Type B pancreatic cell (in vitro differentiated cells): ENCODE measurements at places on chromosomes 1 and 21.

DNA sequence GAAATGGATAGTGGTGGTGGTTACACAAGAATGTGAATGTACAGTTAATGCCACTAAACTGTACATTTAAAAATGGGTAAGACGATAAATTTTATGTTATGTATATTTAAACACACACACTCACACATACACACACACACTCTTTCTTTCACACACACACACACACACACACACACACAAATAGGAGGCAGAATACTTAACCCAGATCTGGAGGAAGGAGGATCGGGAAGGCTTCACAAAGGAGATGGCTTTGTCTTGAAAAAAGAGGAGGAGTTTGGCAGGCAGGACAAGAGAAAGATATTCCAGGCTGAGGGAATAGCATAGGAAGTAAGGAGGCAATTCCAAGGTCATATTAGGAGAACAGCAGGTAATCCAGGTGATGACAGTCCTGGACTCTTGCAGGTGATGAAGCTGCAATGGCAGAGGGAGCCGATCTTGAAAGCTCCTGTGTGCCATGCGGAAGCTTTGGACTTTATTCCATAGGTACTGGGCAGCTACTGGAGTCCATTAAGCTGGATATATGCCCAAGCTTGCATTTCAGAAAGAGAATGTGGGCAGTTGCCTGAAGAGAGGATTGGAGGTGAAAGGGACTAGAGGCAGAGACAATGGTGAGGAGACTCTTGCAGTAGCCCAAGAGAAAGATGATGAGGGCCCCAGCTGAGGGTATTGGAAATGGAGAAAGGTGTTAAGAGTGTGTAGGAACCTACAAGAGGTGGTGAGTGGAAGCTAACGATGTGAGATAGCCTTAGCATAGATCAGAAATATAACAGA is 15.4 kb upstream of the LYST start:
- no peak for DNase-seq

DNA sequence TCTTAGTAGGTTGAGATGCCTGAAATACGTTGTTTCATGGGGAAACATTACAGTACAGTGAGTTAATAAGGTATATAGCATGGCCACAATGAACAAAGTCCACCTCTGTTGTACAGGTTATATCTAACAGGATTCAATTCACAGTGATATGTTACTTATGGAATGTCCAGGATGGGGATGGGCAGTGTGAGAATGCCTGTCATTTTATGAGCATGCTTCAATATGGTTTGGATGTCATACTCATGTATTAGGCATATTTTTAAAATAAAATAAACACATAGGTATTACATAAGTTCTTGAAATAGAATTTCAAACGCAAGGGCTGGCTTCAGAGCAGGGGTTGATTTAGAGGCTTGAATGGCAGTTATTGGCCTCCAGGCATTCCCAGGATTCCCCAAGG is 6.1 kb upstream of the PHLDA3 start:
- DNase-seq, result no peak

DNA sequence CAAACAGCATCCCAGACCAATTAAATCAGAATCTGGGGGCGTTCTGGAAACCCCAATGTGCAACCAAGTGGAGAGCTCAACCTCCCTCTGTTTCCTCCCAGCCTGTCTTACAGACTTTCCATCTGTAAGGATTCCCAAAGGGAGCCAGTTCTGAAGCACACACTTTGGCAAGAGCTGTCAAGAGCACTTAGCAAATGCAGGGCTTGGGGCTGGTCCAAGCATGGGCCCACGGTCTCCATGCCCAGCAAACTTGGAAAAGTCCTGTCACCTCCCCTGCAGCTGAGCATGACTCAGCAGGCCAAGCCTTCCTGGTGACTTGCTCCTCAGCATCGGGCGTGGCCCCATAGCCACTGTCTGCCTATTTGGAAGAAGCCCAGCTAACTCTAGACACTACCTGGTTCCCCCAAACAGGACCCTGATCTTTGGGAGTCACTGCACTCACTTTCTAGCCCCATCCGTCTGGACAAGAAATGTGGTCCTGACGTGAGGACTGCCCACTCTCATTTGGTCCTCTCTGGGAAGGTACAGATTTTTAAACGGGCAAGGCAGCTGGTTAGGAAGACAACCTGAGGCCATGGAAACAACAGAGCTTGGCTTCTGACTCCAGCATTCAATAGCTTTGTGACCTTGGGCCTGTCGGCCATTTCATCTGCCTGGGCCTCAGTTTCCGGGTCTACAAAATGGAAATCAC is 16.9 kb downstream of the SLC2A1 start:
- DNase-seq, result no peak

- no peak for DNase-seq
Measured at GRCh38 chr1:27166929-27167328, 12.0 kb upstream of the SLC9A1 start.

- no peak for DNase-seq
Measured at GRCh38 chr1:232457595-232457994, 172.3 kb downstream of the SIPA1L2 start.

GRCh38 chr1:153680120-153680403 is 1.6 kb downstream of the NPR1 start:
- no peak for DNase-seq

- no peak for DNase-seq
Measured at GRCh38 chr1:168110896-168111545, 25.7 kb downstream of the GPR161 start.

GRCh38 chr1:31318146-31318545 is 21.3 kb downstream of the ZCCHC17 start:
- no peak for DNase-seq

DNA sequence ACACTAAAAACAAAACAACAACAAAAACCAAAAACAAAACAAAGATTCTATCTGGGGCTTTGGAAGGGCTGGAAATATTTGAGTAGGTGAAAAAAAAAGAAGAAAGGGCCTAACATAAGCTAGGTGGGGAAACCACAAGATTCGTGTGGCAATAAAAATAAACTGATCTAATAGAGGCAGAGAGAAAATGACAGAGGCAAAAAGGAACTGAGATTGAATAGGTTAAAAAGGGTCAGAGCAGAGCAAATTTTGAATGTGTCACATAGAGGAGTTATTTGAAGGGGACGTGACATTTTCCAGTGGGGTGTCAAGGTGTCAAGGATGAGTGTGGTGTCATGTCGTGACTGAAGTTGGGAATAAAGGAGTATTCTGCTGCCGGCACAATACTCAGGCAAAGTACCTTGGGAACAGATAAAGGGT is 65.2 kb upstream of the RALGPS2 start:
- no peak for DNase-seq

- no peak for DNase-seq
Measured at GRCh38 chr21:36749935-36750575, 51.1 kb downstream of the SIM2 start.

DNA sequence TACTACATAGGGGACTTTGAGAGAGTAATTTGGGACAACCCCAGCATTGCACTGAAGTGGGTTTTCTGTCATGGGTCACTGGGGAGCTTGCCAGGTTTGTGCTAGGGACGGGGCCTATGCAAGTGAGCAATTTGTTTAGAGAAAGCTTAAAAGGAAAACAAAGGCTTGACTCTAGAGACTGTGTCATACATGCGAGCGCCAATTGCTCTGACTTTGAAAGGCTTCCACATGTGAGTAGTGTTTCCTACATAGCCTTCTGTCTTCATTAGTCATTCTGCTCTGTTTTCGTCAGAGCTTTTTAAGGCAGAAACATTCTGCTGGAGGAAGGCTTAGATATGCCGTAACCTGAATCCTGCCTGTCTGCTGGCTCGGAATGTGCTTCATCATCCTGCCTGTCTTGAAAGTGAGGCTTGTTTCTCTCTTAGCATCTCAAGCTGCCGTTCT is 28.4 kb downstream of the TRIM45 start:
- no peak for DNase-seq

DNA sequence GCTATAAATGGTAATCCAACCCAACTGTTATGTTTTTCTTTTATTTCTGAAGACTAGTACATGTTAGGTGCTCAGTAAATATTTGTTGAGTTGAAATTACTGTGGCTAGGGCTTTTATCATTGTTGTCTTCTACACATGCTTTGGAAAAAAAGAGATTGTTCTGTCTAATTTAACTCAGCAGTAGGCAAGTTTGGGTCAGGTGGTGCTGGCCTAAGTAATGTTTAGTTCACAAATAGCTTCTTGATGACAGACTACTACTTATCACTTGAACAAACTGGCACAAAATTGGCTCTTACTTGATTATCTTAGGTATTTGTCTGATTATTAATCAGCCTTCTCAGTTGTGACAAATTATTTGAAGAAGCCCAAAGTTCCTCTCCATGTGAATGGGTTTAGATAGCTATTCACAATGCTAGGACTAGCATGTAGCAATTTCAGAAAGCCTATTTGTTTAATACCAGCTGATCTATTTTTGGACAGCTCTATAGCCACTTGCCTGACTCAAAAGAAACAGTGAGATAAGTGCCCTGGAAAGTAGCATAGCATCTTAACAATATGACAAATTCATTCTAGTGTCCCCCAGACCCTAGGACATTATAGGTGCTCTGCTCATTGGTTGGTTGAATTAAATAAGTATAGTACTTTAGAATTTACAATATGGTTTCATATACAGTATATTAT is 32.6 kb downstream of the TMEM200B start:
- no peak for DNase-seq

- no peak for DNase-seq
Measured at GRCh38 chr1:218346391-218347204, 1.5 kb downstream of the TGFB2 start.

DNA sequence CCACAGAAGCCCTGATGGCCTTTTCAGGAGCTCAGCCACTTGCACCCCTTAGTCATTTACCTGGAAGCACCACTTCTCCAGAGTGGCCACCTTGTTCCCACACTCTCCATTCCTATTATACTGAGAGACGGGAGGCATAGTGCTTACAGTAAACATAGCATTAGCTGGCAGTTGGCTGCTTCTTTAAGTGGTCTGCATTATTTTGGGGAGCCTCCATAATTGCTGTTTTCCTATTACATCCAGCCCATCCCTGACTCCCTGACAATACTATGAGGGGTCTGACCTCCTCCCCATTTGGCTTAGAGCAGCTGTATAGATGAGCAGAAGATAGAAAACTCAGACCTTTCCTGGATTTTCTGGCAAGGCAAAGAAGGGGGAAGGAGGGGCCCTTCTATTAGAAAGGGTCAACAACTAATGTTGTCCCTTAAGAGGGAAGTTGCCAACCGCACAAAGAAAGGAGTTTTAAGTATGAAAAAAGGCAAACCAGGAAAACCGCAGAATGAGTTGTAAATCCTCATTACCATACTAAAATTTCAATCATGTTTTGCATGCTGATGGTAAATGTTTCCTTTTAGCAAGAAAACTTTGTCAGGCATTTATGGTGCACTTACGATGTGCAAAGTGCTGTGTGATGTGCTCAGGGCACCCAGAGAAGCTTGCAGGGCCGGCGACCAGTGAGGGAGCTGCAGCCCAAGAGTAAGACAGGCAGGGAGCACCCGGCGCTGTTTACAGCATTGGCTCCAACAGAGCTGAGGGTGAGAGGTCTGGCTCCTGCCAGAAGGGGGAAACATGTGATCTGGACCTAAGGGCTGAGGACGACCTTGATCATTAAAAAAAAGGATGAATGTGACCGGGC is 167.3 kb downstream of the ZZZ3 start:
- no peak for DNase-seq

DNA sequence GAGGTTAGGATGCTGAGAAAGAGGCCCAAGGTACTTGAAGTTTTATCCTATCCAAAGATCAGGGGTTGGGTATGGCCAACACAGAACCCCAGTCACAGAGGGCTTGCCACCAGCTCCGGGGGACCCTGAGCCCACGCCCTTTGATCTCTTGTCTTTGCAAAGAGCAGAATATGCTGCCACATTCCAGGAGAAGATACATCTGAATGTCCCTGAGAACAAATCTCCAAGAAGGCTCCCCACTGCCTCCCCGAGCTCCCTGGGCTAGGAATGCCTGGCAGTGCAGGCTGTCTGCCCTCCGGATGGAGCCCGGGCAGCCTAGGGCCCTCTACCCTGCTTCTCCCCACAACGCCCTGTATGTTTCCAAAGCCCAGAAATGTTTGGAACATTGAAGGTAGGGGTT is 49.2 kb downstream of the AJAP1 start:
- no peak for DNase-seq

DNA sequence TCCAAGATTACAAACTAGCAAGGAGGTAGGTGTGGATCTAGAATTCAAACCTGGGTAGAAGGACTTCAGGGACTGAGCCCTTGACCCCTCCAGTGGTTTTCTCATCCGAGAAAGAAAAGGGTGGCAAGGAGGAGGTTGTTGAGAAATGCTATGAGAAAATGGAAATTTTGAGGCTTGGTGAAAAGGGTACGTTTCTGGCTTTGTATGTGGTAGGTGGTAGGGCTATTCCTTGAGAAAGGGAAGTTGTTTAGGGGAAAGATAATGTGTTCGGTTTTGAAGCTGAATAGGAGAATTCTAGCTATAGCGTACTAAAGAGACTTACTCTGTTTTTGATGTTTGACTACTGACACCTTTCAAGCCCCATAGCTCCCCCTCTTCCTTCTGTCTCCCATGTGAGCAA is 133.8 kb downstream of the CNIH3 start:
- no peak for DNase-seq

GRCh38 chr1:152871731-152872126 is 6.4 kb upstream of the SMCP start:
- DNase-seq, result no peak

DNA sequence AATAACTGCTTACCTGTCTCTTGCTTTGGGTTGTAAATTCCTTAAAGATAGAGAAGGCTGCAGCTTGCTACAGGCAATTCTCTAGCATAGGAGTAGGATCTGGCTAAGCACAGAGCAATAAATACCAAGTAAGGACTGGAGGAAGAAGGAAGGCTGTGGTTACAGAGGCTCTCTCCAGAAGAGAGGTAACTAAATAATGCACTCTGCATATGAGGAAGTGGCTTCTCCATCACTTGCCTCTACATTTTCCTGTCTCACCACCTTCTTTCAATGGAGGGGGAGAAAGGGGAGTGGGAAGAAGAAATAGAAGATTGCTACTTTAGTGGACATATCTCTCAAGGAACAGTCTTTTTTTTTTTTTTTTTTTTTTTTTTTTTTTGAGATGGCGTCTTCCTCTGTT is 60.9 kb upstream of the LAX1 start:
- DNase-seq, result no peak

- DNase-seq, result no peak
Measured at GRCh38 chr1:49465486-49466185, 558.1 kb downstream of the AGBL4 start.

GRCh38 chr1:100051893-100052292 is 80.8 kb downstream of the SASS6 start:
- no peak for DNase-seq

- no peak for DNase-seq
Measured at GRCh38 chr1:58929671-58930325, 146.0 kb upstream of the JUN start.

DNA sequence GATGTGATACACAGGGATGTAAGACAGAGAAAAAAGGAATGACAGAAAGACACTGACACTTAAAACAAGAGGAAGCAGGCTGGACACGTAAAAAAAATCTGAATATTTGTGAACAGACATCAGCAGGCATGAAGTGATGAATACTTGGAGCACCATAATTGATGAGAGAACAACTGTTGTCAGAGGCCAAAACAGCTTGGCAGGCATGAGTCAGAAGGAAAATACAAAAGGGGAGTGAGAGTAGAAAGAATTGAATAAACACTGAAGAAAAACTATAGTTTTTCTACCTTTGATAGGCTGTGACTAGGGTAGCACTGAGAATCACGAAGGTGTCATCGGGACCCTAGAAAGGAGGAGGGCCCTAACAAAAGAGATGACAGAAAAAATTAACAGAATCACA is 21.6 kb upstream of the GUCA2A start:
- no peak for DNase-seq

- no peak for DNase-seq
Measured at GRCh38 chr1:155128755-155129473, 1.2 kb downstream of the EFNA1 start.

- no peak for DNase-seq
Measured at GRCh38 chr1:203512517-203512847, 18.5 kb downstream of the OPTC start.

GRCh38 chr1:8677782-8678181 is 139.7 kb downstream of the RERE start:
- no peak for DNase-seq
